Fibroblast of skin of scalp (primary cell): ENCODE measurements at places on chromosomes 3 and 15.

DNA sequence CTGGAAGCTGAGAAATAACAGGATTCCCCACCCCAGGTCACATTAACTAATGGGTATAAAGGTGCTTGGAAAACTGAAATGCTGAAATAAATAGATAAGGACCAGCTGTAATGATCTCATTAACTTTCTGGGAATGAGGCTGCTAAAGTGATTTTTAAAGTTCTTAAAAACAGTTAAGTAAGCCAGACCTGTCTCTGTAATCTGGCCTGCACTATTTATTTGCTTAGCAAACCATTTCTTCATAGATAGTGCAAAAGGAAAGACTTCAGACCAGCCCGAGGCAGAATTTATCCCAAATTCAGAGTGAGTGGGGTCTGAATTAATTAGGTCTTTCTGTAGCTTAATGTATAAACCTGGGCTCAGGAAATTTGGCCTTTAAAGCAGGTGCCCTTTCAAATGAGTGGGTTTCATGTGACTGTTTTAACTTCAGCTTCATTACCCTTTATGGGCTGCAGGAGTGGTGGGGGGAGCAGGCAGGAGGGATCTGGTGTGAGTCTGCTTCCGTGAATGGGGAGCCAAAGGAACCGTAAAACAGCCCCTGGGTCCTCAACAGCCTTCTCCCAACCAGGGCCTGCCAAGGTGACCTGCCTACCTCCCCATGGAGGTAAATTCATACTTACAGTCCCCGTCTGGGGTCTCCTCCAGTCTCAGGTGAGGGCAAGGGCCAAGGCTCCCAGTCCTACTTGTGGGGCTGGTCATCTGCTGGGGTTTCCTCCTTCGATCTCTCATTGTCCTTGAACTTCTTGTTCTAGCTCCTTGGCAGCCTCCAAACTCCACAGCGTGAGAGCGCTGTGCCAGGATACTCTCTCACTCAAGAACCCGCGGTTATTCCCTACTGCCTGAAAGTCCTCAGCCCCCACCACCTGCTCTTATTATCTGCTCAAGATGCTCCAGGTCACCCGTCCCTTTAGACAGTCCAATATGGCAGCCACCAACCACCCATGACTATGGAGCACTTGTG, 31.2 kb downstream of the MAGEF1 start:
- DNase-seq = no peak

DNA sequence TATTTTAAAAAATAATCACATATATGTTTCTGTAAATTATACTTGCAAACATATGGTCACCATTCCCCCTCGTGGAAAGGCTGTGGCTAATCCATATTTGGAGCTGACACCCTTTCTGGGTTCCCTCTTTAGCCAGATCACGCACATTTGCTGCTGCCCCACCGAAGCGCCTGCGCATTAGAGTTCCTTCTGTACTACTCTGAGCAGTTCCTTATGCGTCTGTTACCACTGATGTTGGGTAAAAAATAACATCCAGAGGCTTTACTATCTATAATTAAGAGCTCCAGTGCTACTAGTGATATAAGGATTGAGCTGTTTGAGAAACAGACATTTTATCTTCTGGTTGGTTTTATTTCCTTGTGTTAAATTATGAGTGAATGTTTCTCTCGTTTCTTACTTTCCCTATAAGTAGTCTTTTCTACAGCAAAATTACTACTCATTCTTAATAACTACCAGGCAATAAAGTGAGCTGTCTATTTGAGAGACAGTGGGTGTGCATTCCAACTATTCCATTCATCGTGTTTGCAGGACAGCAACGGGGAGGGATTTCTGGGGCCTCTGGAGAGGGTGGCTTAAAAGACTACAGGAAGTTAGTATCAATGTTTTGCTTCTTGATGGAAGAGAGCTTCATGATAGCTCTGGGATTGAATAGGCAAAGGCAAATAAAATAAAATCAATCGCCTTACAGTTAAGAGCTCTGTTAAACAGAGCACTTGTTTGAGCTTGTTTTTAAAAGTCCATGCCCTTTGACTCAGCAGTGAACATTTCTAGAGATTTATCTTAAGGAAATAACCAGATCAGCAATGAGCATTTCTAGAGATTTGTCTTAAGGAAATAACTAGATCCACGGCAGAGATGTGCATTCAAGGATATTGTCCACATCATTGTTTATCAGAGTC, 245.2 kb downstream of the CD47 start:
- peak; percentile 70 for DNase-seq

- DNase-seq = peak; percentile 74
These were observed 54.7 kb downstream of the ONECUT1 start for GRCh38 chr15:52735231-52736089.

DNA sequence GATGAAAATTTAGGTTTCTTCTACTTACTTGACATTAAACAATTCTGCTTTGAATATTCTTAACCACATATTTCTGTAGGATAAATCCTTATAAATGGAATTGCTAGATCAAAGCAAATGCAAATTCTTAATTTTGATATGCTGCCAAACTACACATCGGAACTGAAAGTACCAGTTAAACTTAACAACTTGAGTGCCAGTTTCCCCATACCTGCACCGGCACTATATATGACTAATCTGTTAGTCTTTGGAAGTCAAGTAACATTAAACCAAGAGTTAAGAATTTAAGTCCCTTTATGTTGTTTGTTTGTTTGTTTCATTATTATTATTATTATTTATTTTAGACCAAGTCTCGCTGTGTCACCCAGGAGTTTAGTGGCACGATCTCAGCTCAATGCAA, 103.9 kb upstream of the AKAP13 start:
- no peak for DNase-seq

GRCh38 chr3:10703875-10704274, 112.2 kb upstream of the SLC6A11 start:
- DNase-seq = peak; percentile 54

- DNase-seq = no peak
These were observed 152.3 kb downstream of the CACNA1D start for GRCh38 chr3:53646723-53647122.

DNA sequence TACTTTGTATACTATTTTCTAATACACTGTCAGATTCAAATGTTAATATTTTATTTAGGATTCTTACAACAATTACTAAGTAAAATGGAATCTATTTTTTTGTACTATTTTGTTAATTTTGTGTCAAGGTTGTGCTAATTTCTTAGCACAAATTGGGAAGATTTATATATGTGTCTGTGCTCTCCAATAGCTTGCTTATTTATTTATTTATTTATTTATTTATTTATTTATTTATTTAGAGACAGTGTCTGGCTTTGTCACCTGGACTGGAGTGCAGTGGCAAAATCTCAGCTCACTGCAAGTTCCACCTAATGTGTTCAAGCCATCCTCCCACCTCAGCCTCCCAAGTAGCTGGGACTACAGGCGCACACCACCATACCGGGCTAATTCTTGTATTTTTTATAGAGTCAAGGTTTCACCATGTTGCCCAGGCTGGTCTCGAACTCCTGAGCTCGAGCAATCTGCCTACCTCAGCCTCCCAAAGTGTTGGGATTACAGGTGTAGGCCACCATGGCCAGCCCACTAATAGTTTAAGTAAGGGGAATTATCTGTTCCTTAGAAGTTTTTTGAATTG, 34.6 kb downstream of the CTXND1 start:
- DNase-seq = no peak

DNA sequence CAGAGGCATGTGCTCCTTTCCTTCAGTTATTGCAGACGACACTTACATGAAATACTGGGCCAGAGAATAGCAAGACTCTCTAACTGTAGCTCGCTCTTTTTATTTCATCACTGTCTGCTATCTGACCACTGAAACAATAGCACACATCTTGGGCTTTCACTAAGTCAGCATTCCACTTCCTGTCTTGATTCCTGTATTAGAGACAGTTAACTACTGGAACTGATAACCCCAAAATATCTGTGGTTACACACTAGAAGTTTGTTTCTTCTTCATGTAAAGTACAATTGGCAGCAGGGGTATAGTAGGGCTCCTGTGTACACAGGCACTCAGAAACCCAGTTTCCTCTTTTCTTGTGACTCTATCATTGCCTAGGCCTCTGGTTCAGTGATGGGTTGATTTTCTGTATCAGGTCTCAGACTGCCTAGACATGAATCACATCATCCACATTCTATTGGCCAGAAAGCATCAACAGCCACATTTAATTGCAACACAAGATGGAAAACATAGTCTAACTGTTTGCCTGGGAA, 230.2 kb upstream of the CD96 start:
- peak; percentile 43 for DNase-seq

- DNase-seq = peak; percentile 45
These were observed 954 bp downstream of the CLDN11 start for GRCh38 chr3:170419557-170420087.
